Psoas muscle (tissue), 8 donors: ENCODE measurements at places on chromosomes 3 and 15. TPM values are rescaled to one million over a fixed set of nuclear protein-coding genes. Genes with fewer than 3 reads are reported as not detected.

- no peak for DNase-seq
Measured at GRCh38 chr3:77446761-77447160, 406.9 kb downstream of the ROBO2 start.

- DNase-seq = no peak
Measured at GRCh38 chr3:88195951-88196434, 46.2 kb downstream of the C3orf38 start.

- DNase-seq = no peak
Measured at GRCh38 chr3:47261301-47261700, 21.3 kb downstream of the KIF9 start.

GRCh38 chr3:178189854-178190253 is 346.4 kb upstream of the KCNMB2 start:
- DNase-seq = no peak

DNA sequence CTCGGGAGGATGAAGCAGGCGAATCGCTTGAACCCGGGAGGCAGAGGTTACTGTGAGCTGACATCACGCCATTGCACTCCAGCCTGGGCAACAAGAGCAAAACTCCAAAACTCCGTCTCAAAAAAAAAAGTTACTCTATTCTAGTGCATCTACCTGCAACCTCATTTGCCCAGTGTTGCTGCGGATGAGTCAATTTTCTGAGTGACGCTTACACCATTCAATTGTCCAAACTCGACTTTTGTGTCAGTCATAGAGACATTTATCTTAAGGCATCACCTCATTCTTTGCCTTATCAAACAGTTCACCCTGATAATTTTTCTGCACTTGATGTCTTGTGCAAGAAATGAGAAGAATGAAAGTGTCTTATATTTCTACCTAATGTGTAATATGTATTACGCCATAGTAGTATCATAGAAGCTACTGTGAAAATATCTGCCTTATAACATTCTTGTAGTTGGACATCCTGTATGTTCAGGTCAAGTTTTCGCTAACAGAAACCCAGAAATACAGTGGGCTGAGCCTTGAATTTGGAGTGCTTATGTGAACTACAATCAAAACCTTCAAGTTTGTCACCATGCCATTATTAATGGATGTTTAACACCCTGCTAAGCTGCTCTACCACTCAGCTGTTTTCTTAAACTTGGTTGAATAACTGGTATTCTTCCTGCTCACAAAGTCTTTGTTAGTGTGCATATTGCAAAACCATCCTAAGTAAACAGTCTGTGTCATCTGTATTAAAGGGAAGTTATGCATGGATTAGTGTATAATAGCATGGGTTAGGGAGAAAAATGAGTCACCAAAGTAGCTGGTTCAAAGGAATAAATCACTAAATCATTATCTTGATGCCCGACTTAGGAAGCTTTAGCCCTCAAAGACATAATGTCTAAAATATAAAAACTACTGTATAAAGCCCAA is 531.0 kb upstream of the NR2F2 start:
- no peak for DNase-seq

GRCh38 chr3:66279168-66279567 is 58.4 kb downstream of the SLC25A26 start:
- DNase-seq = no peak

GRCh38 chr3:97863031-97863430 is 41.2 kb downstream of the CRYBG3 start:
- DNase-seq = no peak

GRCh38 chr3:119316313-119316670 is 22.1 kb downstream of the ARHGAP31 start:
- no peak for DNase-seq

GRCh38 chr3:65861718-65862117 is 177.0 kb downstream of the MAGI1 start:
- no peak for DNase-seq

DNA sequence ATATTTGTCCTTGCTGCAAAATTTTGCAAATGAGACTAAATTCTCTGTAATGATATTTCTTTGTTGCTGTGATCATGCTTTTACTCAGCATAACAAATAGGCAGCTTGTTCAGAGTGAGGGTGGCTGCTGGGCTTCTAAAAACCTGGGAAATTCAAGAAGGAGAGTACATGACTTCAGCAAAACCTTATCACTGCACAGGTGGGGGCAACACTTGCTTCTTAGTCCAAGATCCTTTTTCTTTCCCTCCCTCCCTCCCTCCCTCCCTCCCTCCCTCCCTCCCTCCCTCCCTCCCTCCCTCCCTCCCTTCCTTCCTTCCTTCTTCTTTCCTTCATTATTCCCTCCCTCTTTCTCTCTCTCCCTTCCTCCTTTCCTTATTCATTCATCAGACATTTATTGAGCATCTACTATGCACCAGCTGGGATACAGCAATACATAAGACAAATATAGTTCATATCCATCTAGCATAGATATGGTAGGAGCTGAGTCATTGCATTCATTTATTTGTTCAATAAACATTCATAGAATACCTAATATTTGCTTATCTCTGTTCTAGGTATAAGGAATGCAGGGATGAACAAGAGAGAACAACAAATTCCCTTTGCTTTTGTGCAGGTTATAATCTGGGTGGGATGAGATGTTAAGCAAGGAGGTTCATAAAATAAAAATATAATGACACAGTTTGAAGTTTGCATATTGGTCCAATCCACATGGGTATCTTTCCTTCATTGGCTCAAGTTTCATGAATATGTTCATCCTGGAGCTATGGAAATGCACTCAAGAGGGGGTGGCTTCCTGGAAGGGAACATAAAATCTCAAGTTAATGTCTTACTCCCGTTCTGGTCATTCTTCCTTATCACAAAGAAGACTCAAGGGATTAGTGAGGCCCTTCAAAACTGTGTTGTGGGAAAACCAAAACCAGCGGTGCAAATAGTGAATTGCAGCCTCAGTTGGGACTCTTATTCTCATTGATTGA is 210.7 kb downstream of the PDCD6IP start:
- no peak for DNase-seq

- peak; percentile 83 for DNase-seq
Measured at GRCh38 chr3:49132437-49133225, at the start of gene LAMB2. TSS of gene LAMB2 (minus strand) at chr3:49133050. CDS start at chr3:49132867, 183 bp downstream.

DNA sequence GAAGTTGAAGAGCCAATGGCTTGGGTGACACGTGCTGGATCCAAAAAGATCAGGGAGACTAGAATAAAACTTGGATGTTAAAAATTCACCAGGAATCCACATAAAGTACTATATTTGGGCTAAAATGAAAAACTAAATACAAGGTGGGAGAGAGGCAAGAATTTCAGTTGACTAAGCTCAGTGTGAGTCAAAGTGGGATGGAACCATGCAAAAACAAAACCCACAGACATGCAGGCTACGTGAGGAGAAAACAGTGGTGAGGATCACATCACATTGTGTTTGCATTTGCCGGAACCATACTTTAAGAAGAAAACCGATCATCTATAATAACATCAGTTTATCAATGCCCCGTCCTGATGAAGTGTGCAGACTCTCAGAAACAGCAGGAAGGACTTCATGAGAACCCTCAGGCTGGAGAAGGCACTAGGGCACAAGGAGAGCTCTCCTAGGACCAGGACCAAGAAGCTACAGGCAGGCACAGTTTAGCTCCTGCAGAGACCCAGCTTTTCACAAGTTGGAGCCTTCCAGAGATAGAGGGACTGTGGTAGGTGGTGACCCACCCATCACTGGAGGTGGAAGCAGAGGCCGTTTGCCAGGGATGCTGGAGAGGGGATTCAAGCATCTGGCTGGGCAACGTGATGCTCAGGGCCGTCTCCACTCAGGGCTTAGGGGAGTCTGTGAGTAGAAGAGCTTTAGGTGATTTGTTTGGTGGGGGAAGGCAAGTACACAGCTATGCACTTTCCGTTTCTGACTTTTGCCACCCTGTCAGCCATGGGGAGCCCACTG is 29.0 kb upstream of the NR2E3 start:
- no peak for DNase-seq

- DNase-seq = no peak
Measured at GRCh38 chr3:197335428-197336132, 37.2 kb upstream of the DLG1 start.

DNA sequence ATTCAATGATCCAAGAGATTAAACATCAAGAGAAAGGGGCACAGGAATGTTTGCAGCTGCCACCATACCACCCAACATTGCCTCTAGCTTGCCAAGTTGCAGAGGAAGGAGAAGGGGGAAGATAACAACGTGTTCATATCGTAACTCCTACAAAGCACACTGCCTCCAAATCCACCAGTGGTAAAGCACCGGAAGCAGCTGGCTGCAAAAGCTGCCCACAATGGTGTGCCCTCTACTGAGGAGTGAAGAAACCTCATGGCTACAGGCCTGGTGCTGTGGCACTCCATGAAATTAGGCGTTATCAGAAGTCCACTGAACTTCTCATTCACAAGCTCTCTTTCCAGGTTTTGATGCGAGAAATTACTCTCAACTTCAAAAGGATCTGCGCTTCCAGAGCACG is 263.9 kb upstream of the STT3B start:
- no peak for DNase-seq

GRCh38 chr3:42096796-42097565 is 5.8 kb downstream of the TRAK1 start:
- no peak for DNase-seq

GRCh38 chr3:67712259-67712658 is 57.8 kb upstream of the SUCLG2 start:
- no peak for DNase-seq

DNA sequence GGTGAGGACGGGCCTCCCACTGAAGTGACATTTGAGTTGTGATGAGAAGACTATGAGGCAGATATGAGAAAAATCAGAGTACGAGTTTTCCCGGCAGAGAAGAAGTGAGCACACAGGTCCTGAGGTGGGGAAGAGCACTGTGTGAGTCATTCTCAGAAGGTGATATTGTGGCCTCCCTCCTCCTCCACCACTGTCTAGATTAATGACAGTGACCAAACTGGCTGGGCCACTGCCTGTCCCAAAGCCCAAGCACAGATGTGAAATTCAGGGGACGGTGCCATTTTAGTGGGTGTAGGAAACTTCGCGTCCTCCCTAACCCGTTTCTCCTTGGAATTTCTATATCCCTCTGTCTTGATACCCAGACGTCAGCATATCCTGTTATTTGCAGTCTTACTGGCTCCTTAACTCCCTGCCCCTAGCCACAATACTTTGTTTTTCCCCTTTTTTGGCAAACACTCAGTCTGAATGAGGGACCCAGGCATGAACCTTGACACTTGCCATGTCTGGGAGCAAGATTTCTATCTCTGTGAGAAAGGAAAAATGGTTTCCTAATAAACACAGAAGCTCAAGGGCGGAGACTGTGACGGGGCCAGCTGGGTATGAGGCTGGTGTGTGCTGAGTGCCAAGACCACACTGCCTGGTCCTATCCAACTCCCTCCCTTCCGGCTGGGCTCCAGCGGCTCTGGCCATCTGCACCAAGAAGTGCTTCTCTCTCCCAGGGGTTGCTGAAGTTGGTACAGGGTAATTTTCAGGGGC is 15.2 kb downstream of the PRICKLE2 start:
- peak; percentile 80 for DNase-seq

DNA sequence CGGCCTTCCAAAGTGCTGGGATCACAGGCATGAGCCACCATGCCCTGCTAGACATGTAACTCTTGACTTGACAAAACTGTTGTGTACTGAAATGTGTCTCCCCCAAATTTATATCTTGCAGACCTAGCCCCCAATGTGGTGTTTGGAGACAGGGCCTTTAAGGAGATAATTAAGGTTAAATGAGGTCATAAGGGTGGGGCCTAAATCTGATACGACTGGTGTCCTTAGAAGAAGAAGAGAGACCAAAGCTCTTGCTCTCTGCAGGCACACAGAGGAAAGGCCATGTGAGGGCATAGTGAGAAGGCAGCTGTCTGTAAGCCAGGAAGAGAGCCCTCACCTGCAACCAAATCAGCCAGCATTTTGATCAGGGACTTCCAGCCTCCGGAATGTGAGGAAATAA is 361.3 kb downstream of the SV2B start:
- no peak for DNase-seq

GRCh38 chr3:21839176-21839575 is 88.2 kb upstream of the ZNF385D start:
- DNase-seq = no peak

DNA sequence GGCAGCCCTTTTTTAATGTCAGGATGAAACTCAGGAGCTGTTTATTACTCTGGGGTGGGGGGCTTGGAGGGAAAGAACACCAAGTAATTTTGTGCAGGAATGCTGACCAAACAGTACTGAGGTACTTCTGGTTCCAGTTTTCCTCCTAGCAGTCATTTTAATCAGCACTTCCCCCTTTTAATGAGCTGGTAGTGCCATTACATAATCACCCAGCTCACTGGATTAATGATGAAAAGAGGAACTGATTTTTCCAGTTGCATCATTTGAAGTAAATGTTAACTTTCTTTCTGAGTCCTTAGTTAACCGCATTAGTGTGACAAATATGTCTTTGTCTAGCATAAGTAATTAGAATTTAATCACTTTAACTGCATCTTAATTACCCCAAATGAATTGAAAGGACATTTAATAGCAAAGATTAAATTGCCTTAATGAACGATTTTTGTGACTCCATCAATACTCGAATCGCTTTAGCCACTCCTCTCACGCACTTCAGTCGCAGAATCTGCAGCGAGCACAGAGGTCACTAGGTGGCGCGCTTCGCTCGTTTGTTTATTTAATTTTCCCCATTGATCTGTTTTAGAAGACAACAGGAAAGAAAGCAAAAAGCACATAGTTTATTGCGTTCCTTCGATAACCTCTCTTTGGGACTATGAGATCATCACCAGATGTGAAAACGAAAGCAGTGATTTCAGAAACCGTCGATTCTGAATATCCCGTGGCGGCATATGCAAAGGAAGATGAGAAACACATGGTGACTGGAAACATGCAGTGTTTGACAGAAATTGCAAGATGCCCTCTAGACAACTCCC is 9.8 kb downstream of the ONECUT1 start:
- peak; percentile 76 for DNase-seq

GRCh38 chr3:66416556-66417304 is 84.1 kb downstream of the LRIG1 start:
- DNase-seq = peak; percentile 30

- no peak for DNase-seq
Measured at GRCh38 chr15:66025015-66025452, 155.7 kb downstream of the RAB11A start.

Gene GCHFR
- 1.5 TPM for total RNA-seq

Gene CILP
- total RNA-seq = 5.6 TPM

Gene STXBP5L
- not detected for total RNA-seq

Gene CX3CR1
- total RNA-seq = 1.9 TPM

Gene PLCH1
- total RNA-seq = 0.05 TPM

Gene FMN1
- total RNA-seq = 20.0 TPM

Gene SLC28A1
- 1.9 TPM for total RNA-seq

Gene CPLX3
- total RNA-seq = not detected

Gene NR1D2
- total RNA-seq = 31.7 TPM

Gene VWA5B2
- total RNA-seq = 0.26 TPM

Gene MAGI1
- 4.5 TPM for total RNA-seq

Gene IL5RA
- not detected for total RNA-seq

Gene ACTRT3
- total RNA-seq = 0.74 TPM
